ENCODE measurements at places on chromosomes 11 and 22.

DNA sequence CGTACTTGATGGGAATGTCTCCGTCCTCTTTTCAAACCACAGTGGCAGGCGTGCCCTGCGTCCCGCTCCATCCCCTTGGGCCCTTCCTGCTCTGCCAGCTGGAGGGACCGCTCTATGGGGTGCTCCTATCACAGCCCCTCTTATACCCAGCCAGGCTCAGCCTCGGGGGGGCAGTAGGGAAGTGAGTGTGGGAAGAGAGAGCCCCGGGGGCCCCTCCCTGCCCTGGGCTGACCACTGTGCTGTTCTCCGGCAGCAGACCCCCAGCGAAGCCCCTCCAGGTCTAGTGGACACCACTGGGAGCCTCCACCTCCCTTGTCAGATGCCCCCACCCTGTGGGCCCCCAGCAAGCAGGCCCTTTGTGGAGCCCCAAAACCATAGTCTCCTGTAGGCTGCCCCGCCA is 572.5 kb downstream of the BRD1 start:
- DNase-seq: no peak

- DNase-seq: no peak
These were observed 85.2 kb upstream of the ARHGAP32 start for GRCh38 chr11:129277198-129277843.

DNA sequence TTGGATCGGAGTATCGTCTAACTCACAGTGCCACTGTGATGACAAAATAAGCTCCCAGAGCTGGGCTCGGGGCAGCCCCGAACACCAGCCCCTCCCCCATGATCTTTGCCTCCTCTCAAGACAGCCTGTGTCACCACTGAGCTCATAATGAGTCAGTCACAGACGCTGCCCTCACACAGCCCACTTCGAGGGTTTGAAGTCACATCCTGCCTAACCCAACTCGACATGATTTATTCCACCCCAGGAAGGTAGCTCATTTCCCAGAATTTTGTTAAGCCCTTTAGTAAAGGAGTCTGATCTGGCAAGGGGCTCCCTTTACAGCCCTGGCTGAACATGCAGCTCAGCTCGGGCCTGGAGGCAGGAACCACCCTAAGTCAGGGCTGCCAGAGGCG is 22.8 kb downstream of the MYH9 start:
- DNase-seq: peak; percentile 84

- peak; percentile 52 for DNase-seq
These were observed 36.2 kb upstream of the BRSK2 start for GRCh38 chr11:1353383-1354124.

GRCh38 chr22:46159777-46160176 is 9.5 kb downstream of the PPARA start:
- no peak for DNase-seq

DNA sequence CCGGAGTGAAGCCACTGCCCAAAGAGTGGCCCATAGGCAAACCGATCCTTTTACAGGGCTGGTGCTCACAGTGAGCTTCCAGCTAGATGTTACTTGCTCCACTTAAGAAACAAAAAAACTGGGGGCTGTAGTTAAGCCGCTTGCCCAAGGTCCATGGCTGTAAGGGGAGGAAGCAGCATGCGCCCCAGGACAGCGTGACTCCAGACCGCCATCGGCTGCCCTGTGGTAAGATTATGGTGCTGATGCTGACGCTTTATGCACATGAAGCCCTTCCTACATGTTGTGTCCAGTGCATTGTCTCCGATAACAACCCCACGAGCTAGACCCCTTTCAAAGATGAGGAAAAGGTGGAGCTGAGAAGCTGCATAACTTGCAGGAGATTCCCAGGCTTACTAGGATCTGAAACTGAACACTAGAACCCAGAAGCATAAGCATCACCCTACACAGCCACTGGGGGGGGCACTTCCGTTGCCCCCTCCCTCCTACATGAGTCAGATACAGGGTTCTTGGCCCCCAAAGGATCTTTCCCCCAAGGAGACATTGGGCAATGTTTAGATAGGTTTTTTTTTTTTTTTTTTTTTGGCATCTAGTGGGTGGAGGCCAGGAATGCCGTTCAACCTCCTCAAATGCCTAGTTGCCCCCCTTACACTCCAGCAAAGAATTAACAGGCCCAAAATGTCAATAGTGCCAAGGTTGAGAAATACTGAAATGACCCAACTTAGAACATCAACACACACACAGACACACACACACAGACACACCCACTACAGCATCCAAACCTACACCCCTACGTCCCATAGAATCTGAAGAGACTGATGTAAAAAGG is 53.9 kb downstream of the MN1 start:
- no peak for DNase-seq

DNA sequence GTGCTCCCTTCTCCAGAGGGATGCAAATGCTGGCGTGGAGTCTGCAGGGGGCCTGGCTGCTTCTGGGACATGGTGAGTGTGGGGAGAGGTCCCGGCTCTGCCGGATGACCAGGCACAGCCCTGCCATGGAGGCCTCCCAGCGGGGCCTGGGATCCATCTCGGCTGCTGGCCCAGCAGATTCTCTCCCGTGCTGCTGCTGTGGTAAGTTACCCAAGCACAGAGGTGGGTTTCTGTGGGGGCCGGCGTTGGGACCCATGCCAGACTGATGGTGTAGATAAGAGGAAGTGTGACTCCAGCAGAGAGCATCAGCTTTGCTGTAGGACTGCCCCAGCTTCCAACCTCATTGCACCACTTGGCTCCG is 147.5 kb upstream of the B3GAT1 start:
- no peak for DNase-seq

GRCh38 chr11:81033779-81034540 is 1593.1 kb upstream of the TENM4 start:
- DNase-seq: no peak

DNA sequence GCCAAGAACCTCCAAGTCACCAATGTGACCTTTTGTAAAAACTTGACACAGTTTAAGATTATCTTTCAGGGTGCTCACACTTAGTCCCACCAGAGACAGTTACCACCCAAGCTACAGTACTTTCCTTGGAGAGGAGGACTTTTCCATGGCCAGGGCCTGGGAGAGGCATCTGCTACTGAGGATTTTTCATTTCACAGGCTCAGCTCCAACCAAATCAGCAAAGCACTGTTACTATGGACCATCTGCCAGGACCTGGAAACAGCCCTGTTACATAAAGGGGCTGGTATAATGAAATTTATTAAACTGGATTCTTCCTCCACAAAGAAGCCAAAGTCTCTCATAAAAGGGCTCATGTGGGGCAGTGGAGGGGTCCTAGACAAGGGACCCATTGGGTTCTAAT is 38.6 kb downstream of the SERGEF start:
- no peak for DNase-seq

- DNase-seq: no peak
These were observed 14.1 kb downstream of the BTBD10 start for GRCh38 chr11:13448876-13449275.

DNA sequence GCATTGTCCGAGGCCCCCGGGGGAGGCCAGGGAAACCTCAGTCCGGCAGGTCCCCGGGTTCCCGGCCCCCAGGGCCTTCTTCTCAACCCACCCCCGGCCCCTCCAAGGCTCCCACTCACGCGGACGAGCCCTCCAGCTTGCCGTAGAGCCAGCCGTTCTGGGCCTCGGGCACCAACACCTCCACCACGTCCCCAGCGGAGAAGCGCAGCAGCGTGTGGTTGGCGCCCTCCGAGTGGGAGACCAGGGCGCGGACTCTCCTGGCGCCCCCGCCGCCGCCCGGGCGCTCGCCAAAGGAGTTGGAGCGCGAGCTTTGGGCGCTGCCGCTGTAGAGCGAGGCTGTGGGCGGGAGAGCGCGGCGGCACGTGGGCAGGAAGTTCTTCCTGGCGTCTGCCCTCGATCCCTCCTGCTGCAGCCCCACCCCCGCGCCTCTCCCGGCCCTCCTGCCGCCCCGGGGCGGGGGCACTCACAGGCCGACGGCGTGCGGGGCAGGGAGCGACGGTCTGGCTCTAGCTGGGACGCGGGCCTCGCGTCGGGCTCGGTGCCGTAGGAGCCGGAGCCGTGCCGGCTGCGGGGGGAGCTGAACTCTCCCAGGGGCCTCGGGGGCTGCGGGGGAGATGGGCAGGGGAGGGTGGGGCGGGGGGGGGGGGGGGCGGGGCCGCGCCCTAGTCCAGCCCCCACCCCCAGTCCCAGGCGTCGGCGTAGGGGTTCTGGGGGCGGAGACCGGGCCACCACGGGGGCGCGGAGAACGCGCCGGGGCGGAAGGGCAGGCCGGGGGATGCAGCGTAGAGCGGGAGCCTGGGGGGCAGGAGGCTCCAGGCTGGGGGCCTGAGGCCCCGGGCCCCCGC is 4.9 kb upstream of the SLC16A8 start:
- DNase-seq: peak; percentile 37

DNA sequence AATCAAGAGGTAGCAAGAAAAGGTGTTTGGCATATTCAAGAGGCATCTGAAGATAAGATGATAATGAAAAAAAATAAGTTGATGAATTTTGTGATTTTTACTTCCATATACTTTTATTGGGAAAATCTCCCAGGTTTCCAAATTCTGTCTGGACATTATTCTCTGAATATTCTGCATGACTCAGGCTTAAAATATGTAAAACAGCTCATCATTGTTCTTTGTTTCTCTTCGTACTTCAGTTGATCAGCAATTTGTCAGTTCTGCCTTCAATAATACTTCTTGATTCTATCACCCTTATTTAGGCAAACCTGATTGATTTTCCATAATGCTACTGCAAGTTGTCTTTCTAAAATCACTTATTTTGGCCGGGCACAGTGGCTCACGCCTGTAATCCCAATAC is 30.2 kb downstream of the GTF2H1 start:
- no peak for DNase-seq

DNA sequence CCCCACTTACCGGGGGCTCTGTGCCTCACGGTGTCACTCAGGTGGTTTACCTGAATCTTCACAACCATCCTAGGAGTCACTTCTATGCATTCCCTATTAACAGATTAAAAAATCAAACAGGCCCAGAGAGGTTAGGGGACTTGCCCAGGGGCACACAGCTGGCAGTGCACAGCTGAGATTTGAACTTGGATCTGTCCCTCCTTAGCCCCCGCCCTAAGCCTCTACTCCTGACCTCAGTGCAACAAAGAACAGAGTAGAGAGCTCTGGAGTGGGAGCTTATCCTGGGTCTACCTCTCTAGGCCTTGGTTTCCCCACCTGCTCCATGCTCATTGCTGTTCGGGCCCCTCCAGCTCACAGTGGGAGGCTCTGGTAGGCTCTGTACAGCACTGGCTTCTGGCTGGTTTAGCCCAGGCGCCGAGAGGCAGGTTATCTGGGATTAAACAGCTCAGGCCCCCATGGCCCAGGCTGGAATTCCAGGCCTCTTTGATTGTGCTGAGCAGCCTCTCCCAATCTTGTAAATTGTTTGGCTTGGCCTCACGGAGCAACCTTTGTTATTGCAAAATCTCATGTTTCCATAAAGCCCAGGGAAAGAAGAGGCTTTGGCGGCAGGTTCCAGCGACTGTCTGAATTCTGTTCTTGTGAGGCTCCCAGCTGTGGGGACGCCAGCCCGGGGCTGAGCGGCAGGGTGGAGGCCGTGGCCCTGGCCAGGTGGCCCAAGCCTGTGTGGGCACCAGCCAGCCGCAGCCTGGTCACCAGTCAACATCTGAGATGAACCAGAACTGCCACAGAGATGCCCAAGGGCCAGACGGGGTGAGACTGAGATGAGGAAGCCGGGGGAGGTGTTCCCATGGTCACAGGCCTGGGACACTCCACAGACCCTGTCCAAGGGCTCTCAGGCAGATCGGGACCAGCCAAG is 28.9 kb upstream of the SHISAL1 start:
- DNase-seq: peak; percentile 79

GRCh38 chr22:38824585-38824984 is 19.2 kb downstream of the NPTXR start:
- peak; percentile 88 for DNase-seq

GRCh38 chr11:794766-795633 is 3.1 kb downstream of the SLC25A22 start:
- no peak for DNase-seq

GRCh38 chr22:17888855-17889254 is 114.6 kb upstream of the BID start:
- peak; percentile 73 for DNase-seq

DNA sequence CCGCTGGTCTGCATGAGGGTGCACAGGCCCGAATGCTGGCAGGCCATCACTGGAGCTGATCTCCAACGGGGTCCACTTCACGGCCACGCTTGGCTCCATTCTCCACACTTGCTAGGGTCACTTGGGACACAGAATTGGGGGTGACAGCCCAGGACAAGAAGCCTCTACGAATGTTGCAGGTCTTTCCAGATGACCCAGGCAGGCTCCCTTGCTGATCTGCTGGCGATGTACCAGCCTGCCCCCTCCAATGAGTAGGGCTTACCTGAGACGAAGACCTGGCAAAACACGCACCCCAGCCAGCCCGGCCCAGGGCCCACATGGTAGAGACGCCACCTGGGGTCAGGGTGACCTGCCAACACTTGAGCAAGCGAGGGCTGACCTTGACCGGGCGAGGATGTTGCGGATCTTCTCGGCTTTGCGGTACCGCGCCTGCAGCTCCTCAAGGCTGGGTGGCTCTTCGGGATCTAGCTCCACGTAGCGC is 44.9 kb downstream of the C11orf58 start:
- no peak for DNase-seq

GRCh38 chr11:22699388-22699787 is 33.0 kb downstream of the GAS2 start:
- DNase-seq: no peak

Data from ELF-1 (cell line).